ENCODE measurements at places on chromosomes 6 and 20. TPM values are rescaled to one million over a fixed set of nuclear protein-coding genes. Genes with fewer than 3 reads are reported as not detected.

GRCh38 chr6:131015630-131016263 is 47.3 kb downstream of the EPB41L2 start:
- no peak for DNase-seq

DNA sequence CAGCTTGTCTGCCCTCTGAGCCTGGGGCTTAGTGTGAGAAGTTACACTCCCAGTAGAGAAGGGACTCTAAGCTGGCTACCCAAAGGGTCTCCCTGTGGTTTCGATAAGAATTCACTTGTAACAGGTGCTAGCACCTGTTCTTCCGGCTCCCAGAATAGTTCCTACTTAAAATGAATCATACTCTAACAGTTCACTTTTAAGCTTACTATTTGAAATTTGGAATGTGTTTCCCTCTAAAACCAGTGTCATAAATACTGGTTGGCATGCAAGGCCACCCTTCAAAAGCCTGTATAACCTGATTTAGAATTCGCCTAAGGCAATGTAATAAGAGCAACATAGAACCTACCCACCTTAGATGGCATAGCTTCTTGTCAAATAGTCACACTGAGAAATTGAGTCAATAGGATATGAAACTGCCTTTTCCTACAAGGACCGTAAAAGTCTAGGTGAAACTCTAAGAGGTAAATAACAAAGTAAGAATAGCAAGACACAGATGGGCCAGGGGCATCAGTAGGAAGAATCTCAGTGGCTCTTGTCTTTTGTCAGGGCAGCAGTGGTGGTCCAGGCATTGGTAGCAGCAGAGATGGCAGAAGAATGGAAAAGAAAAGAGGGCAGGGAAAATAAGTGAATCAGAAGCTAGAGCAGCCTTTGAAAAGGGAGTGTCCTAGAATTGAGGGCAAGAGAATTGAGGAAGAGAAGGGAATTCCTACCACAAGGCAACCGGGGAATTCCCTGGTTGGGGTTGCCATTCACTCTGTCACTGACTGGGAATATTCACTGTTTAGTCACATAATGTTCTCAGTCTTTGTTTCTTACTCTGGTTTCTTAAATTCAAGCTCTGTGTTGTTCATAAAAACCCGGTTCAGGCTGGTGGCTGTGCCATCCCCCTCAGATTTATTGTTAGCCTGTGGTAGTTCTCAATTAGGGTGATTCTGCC is 91.5 kb downstream of the HIVEP2 start:
- DNase-seq: no peak

DNA sequence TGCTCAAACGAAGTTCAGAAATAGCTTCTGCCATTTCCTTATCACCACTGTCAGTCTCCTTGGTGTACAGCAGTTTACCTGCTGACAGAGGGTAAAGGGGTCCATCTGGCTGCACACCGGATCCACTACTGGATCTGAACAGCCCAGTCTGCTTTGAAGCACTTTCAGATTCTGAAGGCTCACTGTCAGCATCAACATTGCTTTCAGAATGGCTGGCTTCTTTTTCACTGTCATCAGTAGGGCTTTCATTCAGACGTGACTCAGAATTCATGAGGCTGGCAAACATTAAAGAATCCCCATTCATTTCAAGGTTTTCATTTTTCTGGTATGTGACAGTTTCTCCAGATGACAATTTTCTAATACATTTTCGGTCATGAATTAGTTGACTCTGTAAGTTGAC is 21.0 kb upstream of the PNISR start:
- no peak for DNase-seq

GRCh38 chr20:1712634-1713624 is 55.4 kb upstream of the SIRPG start:
- no peak for DNase-seq

- no peak for DNase-seq
Measured at GRCh38 chr6:7136859-7137334, 29.1 kb downstream of the RREB1 start.

- no peak for DNase-seq
Measured at GRCh38 chr6:109075934-109076333, 18.7 kb downstream of the SESN1 start.

GRCh38 chr6:27836141-27836782 is 75.9 kb downstream of the OR2B2 start:
- no peak for DNase-seq

GRCh38 chr6:137976430-137976829 is 109.4 kb downstream of the TNFAIP3 start:
- no peak for DNase-seq

DNA sequence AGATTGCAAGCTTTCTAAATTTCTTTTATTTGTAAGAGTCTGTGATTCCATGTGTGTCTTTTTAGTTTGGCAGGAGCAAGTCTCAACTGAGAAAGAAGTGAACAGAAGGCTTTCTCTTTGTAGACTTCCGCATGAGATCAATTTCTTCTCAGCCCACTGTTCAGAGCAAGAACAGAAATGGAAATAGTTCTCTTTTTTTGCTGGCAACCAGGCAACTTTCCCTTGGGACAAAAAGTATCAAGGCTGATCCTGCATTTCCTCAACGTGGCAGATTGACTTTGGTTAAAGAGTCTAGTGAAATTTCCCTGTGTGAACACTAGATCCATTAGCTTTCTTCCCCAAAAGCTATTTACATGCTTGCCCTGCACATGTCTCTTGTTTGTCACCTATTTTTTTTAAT is 46.8 kb upstream of the JAG1 start:
- DNase-seq: no peak

DNA sequence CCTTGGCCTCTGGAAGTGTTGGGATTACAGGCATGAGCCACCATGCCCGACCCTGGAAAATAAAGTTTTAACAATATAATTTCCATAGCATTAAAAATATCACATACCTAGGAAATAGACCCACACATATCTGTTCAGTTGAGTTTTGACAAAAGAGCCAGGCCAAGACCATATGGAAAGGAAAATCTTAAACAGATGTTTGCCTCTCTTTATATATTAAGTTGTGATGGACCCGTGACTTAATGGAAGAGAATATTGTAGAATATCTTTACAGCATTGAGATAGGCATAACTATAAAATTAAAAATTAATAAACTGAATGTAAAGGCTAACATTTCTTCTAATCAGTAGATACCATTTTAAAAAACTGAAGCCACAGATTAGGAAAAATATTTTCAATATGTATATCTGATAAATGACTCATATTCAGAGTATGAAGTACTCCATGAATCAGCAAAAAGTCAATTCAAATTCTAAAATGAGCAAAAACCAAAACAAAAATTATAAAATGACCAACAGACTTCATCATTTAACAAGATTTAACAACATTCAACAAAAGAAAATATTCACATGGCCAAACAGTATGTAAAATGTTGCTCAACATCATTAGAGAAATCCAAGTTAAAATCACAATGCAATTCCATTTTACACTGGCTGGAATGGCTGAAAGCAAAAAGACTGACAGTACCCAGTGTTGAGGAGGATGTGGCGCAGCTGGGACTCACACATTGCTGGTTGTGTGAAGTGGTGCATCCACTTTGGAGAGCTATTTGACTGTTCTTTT is 43.3 kb downstream of the GTF2H5 start:
- DNase-seq: peak; percentile 80

DNA sequence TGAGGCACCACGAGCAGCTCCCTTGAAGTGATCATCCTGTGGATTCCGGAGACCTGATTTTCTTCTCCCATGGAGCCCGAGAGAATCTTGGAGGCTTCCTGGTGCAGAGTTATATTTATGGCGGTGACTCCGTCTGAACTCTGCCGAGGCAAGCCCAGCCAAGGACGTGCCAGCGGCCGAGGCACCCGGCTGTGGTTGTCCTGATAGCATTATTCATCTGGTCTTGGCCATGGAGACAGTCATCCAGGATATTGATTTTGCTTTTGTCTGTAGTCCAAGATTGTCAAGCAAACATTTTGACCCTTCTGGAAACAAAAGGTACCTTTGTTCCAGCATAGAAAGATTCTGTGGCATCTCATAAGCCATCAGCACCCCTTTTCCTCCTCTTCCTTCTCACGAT is 163.3 kb downstream of the SCML4 start:
- DNase-seq: no peak

DNA sequence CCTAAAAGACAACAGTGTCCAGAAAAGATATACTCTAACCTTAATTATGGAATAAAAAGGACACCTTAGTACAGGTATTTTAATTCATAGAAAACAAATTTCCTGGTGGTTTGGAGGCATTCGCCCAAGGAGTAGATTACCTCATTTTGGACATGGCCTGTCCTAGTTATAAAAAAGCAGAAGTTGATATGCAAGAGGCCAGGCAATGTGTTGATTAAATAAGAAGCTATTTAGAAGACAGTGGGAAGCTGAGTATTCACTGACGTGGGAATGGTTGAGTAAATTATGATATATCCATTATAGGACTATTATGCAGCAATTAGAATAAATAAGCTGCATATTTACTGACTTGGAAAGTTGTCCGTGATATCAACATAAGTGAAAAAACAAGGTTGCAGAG is 314.9 kb downstream of the ALDH8A1 start:
- no peak for DNase-seq

DNA sequence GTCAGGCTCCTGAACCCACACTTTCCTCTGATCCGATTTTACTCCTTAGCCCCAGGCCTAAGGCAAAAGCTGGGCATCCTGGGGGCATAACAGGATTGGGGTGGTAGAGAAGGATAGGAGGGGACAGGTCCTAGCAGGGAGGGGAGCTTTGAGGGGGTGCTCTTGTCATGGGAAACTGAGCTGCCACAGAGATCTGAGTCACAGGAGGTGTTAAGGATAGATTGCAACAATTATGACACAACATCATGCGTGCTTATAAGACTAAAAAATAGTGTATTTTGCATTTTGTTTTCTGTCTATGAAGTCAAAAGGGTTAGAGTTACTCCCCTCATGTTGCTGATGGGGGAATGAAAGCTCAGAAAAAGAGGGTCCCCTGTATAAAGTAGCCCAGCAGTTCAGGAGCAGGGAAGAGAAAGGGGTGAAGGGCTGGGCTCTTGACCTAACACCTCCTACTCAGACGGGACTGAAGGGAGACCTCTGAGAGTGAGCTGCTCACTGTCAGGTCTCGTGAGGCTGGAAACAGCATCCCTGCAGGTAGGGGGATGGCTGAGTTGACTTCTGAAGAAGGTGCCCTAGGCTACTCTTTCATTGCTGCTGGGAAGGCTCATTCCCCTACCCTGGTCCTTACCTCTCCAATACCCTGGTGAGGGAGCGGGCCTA is 2.0 kb downstream of the GLP1R start:
- no peak for DNase-seq

DNA sequence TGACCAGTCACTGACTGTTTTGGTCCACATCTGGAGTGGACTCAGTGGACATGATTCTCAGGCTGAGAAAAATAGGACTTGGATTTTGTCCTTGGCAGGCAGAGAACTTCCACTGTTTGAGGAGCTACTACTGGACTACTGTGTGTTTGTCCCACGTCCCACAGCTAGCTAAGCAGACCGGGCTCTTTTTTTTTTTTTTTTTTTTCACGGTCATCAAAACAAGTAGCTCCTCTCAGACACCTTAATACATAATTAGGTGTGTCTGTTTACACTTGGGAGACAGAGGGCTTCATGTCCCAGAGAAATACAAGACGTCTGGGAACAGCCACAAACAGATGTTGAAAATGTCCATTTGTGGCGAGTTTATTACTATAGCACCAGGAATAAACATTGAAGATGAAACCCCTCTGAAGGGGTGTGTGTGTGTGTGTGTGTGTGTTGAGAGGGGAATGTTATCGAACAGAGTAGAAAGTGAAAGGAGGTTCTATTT is 155.0 kb upstream of the SUPT3H start:
- no peak for DNase-seq

- no peak for DNase-seq
Measured at GRCh38 chr20:19952392-19952791, 64.8 kb upstream of the NAA20 start.

DNA sequence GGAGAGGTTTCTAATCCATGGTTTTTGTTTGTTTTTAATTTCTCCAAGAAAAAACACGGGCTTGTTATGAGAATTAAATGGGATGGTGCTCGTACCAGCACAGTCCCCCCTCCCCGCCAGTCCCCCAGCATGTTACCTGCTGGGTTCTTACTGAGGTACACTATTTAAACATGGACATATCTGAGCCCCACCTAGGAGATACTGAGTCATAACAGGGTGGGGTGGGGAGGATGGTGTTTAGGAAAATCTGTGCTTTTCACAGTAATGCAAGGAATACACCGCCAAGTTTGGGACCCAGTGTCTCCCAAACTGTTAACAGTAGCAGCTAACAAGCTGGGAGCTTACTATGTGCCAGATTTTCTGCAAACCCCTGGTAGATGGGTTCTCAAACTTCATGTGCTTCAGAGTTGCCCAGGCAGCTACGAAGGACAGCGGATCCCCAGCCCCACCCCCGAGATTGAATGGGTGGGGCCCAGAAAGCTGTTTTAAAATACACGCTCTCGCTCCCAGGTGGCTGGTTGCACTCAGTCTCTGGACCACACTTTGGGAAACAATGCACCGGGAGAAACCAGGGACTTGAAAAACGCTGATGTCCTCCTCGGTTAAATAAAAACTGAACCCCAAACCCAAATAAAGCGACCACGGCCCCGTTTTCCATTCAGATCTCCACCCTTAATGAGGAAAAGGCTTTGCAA is 995 bp downstream of the ZFP64 start:
- DNase-seq: peak; percentile 61

DNA sequence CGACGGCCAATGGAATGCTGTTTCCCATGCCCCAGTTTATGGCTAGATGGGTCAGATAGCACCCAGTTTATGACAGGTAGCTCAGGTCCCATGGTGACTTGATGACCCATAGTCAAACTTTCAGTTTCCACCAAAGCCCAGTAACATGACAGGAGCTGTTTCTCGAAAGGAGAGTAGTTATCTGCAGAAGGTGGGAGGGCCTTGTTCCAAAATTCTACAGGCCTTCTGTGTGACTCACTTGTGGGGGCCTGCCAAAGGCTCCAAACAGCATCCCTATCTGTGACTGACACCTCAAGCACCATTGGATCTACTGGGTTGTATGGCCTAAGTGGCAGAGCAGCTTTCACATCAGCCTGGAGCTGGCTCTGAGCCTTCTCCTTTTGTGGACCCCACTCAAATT is 379.7 kb upstream of the MANEA start:
- no peak for DNase-seq

- DNase-seq: no peak
Measured at GRCh38 chr6:85866370-85866730, 223.7 kb upstream of the SYNCRIP start.

DNA sequence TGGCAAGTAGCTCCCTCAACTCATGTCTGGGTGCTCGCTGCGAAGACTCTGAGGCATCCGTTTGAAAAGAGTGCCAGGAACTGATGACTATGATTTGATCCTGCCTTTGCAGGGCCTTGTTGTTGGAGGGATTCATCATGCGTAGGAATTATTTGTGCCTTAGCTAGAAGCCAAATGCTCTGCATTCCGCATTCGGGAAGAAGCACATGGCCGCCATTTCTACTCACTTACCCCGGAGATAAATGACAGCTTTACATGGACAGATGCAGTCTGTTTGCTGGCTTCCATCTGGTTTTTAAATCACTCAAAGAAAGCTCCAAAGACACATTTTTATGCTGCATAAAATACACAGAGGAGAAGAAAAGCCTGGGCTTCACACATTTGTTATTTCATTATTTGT is 363.3 kb upstream of the CDH4 start:
- DNase-seq: no peak

- DNase-seq: no peak
Measured at GRCh38 chr20:41418031-41418430, 51.4 kb upstream of the EMILIN3 start.

GRCh38 chr20:17679941-17680835 is 1.9 kb downstream of the RRBP1 start:
- no peak for DNase-seq

GRCh38 chr6:133774356-133774755 is 114.6 kb upstream of the TCF21 start:
- DNase-seq: no peak

RNF144B gene
- total RNA-seq: 0.23 TPM

SMOC2 gene
- not detected for total RNA-seq

MAN1A1 gene
- total RNA-seq: 38.4 TPM

PNLDC1 gene
- 0.75 TPM for total RNA-seq

EPB41L1 gene
- total RNA-seq: not detected

MYL9 gene
- total RNA-seq: 0.59 TPM

ZNF334 gene
- 1.8 TPM for total RNA-seq
